ENCODE measurements at places on chromosomes 13 and 19. TPM values are rescaled to one million over a fixed set of nuclear protein-coding genes. Genes with fewer than 3 reads are reported as not detected.

MEF2B gene
- polyA plus RNA-seq, result 0.74 TPM

GRCh38 chr19:40745402-40745780 is 4.9 kb downstream of the ACTMAP start:
- peak; percentile 24 for DNase-seq

PDE4A gene
- 5.1 TPM for polyA plus RNA-seq

GRCh38 chr13:95254339-95254738 is 46.9 kb downstream of the ABCC4 start:
- no peak for DNase-seq

- DNase-seq, result no peak
Measured at GRCh38 chr13:103007427-103007762, 58.8 kb downstream of the SLC10A2 start.

DNA sequence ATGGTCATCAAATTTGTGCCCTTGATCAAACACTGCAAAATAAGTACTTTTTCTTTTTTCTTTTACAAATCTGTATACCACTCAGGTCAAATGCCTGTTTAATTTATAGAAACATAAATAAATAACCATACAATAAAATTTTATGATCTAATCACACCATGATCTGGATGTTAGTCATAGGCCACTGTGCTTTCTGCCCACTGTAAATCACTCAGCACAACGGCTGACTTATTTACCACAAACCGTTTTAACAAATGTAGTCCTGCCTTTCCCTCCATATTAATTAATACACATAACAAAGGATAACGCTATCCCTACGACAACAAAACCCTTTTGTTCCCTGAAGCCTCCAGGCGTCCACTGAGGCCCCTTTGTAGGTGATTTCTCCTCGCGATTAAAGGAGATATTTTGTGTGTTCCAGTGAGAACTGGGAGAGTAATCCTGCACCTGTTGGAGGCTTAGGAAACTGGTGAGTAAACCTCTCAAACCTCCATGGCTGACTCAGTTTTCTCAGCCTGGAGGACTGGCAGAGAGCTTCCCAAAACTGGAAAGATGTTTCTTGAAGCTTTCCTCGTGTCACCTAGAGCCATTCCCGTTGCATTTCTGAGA is 477.1 kb upstream of the SGCG start:
- no peak for DNase-seq

DNA sequence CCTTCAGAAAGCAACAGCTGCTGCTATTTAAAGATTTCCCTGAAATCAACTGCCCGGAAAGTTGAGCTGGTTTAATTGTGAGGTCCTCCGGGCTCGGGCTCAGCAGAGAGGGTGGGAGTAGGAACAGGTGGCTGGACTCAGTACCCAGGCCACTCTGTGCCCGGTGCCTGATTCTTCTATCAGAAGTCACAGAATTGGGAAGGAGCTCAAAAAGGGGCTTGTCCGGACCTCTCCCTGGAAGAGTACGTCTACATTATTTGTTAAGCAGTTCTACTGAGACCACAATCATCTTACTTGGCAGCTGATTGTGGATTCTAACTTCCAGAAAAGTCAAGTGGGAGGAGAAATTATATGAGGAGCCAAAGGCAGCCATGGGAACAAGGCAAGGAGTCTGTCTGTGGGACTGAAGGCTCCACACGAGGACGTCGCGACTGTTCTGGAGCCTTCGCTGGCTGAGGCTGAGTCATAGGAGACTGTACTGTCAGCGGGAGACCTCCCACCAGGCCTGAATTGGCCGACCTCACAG is 91.7 kb upstream of the ANKRD10 start:
- DNase-seq, result no peak

DNA sequence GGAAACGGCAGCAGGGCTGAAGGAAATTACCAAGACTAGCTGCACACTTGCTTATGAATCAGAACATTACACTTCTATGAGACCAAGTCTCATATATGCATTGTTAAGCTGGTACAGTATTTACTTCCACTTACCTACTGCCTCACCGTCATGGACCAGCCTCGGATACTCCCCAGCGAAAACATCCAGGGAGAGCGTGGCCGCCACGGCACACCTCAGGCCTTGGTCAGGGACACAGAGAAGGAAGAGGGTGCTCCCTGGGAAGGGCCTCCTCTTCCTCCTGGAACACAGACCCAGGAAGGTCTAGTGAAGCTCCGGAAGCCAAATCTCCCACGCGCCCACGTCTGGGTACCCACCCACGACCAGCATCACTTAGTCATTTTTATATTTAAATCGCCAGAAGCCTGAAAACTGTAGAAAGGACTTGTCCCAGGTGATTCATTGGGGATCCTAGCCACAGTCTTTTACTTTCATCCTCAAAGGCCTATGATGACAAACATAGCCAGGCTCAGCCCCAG is 24.4 kb upstream of the MTIF3 start:
- no peak for DNase-seq

- DNase-seq, result no peak
Measured at GRCh38 chr19:11673608-11674041, 65.1 kb downstream of the ZNF823 start.

DNA sequence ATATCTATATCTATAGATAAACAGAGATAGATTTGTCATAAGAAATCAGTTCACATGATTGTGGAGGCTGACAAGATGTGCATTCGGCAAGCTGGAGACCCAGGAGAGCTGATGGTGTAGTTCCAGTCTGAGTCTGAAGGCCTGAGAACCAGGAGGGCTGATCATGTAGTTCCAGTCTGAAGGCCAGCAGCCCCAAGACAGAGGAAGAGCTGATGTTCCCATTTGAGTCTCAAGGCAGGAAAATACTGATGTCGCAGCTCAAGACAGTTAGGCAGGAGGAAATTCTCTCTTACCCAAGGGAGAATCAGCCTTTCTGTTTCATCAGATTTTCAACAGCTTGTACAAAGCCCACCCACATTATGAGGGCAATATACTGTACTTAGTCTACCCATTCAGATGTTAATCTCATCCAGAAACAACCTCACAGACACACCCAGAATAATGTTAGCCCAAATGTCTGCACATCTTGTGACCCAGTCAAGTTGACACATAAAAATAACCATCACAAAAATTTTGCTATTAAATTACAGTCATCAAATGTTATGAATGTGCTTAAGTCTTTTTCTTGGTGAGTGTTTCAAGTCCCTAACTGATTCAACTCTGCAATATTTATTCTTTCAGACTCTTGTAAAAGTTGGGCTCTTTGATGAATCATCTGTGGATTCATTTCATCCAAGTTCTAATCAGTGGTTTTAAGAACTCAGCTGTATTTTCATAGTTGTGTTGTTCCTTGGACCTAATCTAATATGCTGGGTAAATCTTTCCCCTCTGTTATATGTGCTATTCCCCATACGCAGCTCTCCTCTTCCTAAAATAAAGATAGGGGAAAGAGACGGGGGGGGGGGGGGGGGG is 22.7 kb upstream of the LRCH1 start:
- no peak for DNase-seq

VSTM2B gene
- polyA plus RNA-seq, result not detected

GRCh38 chr13:64314331-64314730 is 2898.7 kb upstream of the PCDH20 start:
- peak; percentile 4 for DNase-seq

Data from AG04450 (cell line).